AG10803 (cell line): ENCODE measurements at places on chromosomes 2 and 18.

DNA sequence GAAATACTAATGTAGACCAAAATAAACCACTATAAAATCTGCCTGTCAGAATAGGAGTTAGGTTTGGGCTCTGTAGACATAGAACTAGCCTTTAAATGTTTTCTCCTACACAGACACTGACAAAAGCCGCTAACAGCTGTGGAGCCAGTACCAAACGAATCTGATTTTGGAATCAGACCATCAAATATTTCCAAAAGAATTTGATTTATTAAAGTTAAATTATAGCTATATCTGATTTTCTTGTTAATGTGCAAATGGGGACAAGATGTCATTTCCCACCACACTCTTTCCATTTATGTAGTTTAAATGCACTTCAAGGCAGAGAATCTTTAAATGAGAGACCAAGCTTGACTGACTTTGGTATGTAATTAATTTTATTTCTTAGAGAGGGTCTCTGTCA lies 343.4 kb upstream of the FIGN start:
- DNase-seq, result no peak

DNA sequence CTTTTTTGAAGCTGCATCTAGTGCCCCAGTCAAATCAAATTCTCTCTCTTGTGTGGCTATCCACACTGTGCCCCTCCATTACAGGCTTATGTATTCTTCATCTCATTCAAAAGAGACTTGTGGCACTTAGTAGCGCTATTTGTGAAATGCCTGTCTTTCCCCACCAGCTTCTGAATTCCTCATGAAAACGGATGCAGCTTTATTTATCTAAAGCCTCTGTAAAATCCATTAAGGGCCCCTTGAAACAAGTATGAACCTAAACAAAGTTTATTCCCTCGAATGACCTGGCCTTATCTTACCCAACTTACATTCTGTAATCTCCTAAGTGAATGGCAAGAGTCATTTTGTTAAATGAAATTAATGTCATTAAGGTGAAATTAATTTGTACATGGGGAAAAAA lies 417.4 kb upstream of the PIK3C3 start:
- DNase-seq, result no peak

DNA sequence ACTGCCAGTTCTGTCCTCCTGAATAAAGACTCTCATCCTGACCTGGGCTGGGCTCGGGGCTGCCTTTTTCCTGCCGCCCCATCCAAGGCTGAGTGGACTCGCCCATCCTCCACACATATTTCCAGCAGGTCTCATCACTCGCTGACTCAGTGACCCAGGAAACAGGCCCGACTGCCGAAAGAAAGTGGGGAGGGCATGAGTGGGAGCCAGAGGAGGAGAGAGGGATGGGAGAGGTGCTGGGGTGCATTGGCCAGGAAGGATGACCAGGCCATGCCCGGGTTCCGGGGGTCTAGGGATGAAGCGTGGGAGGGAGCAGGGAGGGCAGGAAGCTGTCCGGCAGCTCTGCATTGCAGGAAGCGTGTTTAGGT lies 66.7 kb downstream of the TWIST2 start:
- DNase-seq, result peak; percentile 74

DNA sequence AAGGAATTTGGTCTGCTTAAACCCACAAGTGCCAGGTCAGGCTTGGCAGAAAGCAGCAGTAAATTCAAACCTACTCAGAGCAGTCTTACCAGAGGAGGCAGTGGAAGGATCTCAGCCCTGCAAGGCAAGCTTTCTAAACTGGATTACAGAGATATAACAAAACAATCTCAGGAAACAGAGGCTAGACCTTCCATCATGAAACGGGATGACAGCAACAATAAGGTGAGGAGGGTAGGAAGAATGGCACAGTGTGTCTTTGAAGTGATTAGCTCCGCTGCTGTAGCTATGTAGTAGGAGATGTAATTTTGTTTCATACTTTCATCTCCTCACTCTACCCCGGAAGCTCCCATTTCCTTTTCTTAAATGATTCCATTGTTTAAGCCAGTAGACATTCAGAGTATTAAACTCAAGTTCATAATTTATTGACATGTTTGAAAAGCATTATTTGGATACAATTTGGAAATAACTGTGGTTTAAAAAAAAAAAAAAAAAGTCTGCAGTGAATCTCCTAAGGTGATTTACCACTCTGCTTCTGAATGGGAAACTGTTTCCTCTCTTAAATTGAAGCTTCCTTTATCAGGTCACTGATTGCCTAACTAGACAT lies 29.4 kb upstream of the DYSF start:
- no peak for DNase-seq

DNA sequence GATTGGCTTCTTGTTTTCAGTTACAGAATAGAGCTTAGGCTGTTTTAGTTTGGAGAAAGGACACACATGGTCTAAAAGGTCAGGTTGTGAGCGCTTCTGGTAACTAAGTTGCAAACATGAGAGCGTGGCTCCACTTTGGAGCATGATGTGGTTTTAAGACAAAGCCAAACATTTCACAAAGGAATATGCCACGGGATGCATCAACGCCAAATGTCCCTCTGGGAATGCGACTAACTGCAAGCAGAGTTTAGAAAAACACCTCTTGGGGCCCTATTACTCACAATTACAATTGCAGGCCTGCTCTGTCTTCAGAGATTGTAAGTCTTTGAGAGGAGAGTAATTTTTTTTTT lies 25.4 kb downstream of the MYO7B start:
- DNase-seq, result peak; percentile 61

DNA sequence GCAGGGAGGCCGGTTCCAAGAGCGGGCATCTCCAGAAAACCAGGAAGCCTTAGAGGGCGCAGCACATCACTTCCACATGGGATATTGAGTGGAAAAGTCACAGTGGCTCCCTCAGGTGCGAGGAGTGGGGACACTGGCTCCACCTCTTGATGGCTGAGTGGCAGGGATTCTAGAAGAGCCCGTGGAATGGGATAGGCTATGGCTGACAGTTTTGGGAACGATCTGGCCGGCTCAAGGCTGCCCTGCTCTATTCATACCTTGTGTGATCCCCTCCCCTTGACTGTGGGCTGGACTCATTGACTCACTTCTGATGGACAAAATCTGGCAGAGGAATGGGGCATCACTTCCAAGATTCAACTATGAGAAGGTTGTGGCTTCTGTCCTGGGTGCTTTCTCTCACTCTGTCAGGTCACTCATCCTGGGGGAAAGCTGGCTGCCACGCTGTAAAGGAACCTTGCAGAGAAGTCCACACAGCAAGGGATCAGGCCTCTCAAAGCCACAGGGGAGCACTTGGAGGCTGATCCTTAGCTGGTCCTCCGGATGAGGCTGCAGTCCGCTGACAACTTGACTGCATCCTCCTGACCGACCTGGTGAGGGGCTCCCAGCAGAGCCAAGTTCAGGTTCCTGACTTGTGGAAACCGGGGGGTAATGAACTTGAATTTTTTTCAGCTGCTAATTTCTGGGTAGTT lies 46.7 kb upstream of the HS6ST1 start:
- peak; percentile 56 for DNase-seq

- DNase-seq, result no peak
These were observed 49.7 kb downstream of the CYRIA start for GRCh38 chr2:16615687-16616615.

- DNase-seq, result peak; percentile 86
These were observed 192.0 kb downstream of the MTX2 start for GRCh38 chr2:176461098-176461808.

- DNase-seq, result no peak
These were observed 8.8 kb upstream of the NOSTRIN start for GRCh38 chr2:168793596-168793995.

DNA sequence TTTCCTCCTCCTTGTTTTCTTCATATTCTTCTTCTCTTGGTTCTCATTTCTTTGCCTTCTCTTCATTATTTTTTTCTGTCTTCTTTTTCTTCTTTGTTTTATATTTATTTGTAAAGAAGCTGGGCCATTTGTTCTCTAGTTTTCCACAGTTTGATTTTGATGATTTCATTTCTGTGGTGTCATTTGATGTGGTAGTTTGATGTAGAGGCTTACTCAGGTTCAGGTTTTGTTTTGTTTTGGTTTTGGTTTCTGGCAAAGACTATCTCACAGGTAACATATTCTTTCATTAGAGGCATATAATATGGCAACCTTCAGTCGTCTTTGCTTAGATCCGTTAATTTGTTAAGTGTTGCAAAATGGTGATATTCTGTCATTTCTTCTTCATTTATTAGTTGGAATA lies 75.3 kb downstream of the BABAM2 start:
- DNase-seq, result no peak

GRCh38 chr2:147482111-147482895 lies 362.5 kb upstream of the ACVR2A start:
- peak; percentile 6 for DNase-seq

- DNase-seq, result no peak
These were observed 192.4 kb upstream of the ERBB4 start for GRCh38 chr2:212730994-212731393.

DNA sequence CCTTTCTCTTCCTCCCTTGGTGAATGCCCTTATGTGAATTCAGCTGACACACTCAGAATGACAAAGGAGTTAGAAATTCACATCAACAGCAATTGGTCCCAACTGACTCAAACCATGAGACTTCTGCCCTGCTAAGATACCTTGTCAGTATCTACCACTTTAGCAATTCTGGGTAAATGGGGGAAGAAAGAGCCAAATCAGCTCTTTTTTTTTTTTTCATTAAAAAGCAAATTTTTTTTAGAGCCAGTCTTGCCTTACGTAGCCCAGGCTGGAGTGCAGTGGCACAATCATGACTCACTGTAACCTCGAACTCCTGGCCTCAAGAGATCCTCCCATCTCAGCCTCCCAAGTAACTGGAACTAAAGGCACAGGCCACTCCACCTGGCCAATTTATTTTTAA lies 1.7 kb upstream of the PPP4R1 start:
- peak; percentile 46 for DNase-seq

GRCh38 chr2:189960346-189960745 lies 102.2 kb downstream of the MSTN start:
- no peak for DNase-seq

DNA sequence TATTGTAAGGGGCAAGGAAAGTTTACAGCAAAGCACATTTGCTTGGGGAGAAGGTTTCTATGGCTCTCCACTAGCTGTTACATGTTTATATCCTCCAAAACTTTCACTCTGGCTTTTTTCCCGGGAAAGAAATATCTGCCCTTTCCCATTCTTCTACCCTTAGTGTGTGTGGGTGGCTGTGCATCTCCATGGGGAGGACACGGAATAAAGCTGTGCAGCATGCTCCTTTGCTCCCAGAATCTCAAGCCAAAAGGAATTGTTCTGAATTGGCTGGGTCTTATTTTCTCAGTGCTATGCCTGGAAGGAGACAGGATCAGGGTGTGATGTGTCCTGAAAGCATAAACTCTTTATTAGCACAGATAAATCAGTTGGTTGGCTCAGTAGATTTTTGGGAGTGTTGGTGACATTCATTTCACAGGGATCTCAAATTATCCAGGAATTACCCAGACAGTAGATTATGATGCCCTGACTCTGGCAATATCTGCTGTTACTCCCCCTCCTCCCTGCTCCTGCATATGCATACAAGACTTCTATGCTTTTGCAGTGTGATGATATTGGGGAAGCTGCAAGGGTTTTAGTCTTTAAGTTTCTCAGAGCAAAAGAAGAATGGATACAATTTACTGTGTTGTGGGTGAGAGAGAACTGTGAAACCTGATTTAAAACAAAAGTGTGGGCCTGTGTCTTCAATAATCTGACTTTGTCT lies 63.1 kb downstream of the PARD3B start:
- peak; percentile 83 for DNase-seq

GRCh38 chr18:56891116-56891515 lies 240.0 kb downstream of the WDR7 start:
- DNase-seq, result no peak

DNA sequence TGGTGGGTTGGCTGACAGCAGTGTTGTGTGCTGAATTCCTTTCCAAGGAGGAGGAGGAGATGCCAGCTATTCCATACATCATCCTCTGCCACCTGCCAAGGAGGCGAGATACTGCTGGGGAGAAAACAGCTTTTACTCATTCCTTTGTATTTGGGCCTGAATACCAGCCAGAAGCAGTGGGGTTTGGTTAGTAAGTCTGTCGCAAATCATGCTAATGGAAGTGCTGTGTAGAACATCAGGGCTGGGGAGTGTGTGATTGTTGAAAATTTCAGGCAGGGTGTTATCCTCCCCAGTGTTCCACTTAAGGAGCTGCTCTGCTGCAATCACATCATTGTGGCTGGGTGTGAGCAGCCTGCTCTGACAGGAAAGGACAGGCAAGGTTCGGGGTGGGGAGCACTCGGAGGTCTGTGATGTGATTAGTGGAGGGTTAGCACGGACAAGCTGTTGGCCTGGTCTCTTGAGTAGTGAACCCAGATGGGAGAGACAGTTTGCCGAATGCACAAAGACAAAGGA lies 128.2 kb upstream of the DLX2 start:
- DNase-seq, result peak; percentile 76

GRCh38 chr2:20033322-20033721 lies 18.1 kb downstream of the LAPTM4A start:
- DNase-seq, result no peak

- DNase-seq, result no peak
These were observed 232.7 kb upstream of the MAP2 start for GRCh38 chr2:209191139-209191538.

DNA sequence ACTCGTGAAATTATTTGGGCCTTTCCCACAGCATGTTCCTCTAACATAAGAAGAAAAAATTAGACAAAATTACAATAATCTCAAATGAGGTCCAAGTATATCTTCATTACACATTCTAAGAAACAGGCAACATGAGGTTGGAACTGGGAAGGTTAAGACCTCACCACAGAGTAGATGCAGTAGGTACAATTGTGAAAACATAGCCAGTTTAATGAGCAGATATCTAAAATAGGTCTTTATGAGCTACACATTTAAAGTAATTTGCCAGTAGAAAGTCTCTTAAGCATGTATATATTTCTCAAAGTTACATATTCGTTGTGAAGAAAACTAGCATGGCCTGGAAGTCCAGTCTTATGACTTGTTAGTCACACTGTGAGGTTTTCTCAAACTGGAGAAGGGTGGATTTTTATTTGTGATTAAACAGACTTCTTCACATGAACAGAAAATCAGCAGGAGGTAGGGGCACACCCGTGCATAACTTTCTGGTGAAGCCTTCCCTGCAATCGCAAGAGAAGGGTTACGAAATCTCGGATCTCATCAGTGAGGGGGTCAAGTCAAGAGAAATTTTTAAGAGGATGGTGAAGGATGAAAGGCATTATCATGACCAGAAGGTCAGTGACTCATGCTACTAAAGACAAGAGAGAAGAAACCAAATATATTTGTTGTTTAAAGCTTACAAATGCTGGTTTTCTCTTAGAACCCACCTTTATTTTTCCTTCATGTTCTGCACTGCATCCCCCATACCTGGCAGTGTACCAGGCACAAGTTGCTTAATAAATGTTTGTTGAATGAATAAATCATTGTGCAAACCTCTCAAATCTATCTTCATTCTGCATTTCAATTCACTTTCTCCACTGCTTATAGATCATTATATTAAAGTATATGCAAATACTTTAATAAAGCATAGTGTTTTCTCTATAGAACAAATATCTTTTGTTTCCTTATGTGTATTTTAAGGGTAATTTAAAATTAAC lies 5.1 kb upstream of the RAB27B start:
- peak; percentile 82 for DNase-seq

GRCh38 chr2:162477011-162477410 lies 133.1 kb downstream of the GCA start:
- no peak for DNase-seq

DNA sequence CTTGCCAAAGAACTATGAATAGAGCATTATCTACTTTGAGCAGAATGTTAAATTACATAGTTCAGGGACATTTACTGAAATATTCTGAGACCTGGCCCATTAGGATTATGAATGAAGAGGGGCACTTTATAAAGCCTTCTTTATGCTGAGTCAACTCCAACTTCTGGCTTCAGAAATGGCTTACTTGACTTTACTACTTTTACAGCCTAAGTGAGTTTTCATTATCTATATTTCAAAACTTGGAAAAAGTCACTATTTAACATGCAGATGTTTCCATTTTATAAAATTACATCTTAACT lies 37.7 kb downstream of the SESTD1 start:
- no peak for DNase-seq

- DNase-seq, result no peak
These were observed 64.7 kb downstream of the KCTD1 start for GRCh38 chr18:26483633-26484032.
